ENCODE measurements at places on chromosomes 4 and X.
A peak's percentile ranks its signal among the peaks of the same experiment; 100 is the strongest.

DNA sequence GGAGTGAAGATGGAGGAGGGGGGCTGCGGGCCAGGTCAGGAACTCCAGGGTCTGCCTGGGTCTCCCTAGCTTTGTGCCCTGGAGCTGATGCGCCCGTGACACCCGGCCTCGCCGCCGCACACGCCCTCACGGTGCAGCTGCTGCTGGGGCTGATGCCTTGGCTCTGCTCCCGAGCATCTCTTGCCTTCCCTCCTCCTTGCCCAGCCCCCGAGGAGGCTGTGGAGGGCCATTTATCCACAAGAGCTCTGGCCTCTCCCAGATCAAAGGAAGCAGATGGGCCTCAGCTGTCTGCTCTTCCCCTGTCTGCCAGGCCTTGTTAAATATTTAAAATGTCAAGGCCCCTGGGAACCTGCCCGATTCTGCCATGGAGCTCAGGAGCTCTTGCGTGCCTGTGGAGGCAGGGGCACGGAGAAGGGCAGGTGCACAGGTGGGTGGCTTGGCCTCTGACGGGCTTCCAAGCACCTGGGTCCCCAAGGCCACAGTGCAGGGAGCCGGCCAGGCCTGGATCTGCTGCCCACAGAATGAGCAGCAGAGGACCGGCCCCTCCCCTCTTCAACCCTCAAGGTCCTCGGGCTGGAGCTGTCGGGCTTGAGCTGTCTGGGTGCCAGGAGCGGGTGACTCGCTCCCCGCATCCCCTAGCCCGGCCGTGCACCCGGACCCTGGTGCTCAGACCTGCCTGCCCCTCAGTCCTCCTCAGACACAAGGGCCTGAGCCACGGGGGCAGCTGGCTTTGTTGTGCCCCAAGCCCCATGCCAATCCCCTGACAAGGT lies 20.3 kb downstream of the ATP2B3 start:
- DNase-seq, result no peak

DNA sequence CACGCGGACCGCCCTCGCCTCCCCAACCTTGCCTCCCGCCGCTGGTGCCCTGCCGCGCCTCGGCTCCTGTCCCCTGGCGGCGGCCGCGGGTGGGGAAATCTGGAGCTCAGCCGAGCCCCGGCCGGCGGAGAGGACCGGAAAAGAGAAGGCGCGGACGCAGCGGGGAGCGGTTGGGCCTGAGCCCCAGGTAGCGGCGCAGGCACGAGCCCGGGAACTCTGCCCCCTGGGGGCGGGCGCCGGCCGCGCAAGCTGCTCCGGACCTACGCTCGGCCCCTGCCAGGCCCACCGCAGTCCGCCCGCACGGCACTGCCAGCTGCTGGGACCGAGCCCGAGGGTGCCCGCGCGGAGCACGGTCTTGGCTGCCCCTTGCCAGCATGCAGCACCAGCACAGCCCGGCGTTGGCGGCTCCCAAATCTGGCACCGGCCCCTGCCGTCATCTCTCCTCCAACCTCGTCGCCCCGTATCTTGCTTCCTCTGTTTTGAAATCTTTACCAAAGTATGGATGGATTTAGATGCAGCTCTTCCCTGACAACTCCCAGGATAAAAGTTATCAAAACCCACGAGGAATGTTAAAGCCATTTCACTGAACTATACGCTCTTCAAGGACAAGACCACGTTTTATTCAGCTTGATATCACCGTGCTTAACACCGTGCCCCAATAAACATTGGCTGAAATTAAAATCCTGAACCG lies at the start of gene PRSS12:
PRSS12 (minus strand) TSS at position 161 of the 691 bp plus-strand sequence. CDS start 283 bp downstream, outside the sequence.
- DNase-seq, result peak; percentile 88

- no peak for DNase-seq
Measured at GRCh38 chr4:146469022-146469421, 52.7 kb downstream of the SLC10A7 start.

DNA sequence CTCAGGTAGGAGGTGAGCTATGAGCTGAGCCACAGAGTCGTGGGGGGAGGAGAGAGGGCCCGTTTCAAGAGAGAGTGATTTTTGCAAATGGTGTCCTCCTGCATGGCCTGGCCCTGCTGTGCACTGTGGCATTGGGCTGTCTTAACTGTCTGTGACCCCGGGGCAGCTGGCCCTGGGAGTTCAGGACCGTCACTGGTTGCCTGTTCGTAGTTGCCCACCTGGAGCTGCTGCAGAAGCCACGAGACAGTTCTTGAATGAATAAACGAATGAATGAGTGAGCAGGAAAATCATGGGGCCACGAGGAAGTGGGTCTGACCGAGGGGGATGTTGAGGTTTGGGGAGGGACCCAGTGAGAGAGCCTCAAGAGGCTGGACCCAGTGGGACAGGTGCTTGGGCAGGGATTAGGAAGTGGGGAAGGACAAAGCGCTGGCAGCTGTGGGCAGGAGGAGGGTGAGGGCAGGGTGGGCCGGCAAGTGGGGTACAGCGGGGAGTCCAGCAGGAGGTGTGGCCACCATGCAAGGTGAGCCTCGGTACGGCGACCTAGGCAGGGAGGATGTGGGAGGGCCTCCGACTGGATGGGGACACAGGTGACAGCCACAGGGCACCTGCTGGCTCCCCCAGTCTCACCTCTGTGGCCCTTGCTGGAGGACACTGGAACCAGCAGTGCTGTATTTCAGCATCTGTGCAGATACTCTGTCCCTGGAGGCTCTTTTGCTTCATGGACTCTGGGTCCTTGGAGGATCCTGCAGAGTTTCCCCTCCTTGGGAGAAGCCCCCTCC lies 10.2 kb downstream of the RGS12 start:
- peak; percentile 58 for DNase-seq

DNA sequence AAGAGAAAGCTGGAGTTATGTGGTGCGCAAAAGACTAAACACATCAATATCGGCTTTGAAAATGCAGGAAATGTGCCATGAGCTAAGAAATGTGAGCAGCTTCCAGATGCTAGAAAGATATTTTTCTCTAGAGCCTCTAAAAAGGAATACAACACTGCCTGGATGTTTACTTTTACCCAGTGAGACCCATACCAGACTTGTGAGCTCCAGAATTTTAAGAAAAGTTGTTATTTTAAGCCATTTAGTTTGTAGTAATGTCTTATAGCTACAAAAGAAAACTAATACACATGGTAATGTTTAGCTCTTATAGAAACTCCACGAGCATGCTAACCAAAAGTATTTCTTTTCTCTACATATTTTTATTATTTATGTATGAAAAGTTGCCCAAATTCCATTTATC lies 1389.4 kb downstream of the C4orf33 start:
- DNase-seq, result no peak

- DNase-seq, result no peak
Measured at GRCh38 chr4:507745-508512, 8.9 kb downstream of the PIGG start.

- no peak for DNase-seq
Measured at GRCh38 chr4:40193016-40193571, 3.7 kb upstream of the RHOH start.

DNA sequence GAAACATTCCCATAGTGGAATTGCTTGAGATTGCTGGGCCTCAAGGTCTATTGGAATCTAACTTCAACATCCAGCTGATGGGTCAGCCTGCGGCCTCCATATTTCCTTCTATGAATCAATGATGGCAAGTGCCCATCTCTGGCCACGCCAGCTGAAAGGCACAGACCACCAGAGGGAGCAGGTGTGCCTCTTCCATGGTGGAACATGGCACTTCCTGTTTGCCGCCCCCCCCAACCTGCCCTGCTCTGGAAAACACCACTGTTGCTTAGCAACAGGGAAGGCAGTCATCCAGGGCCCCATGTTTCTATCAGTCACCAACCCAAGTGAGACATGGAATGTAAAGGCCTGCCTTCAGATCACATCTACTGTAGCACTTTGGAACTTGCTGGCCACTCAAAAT lies 11.6 kb downstream of the PAGE4 start:
- peak; percentile 71 for DNase-seq

DNA sequence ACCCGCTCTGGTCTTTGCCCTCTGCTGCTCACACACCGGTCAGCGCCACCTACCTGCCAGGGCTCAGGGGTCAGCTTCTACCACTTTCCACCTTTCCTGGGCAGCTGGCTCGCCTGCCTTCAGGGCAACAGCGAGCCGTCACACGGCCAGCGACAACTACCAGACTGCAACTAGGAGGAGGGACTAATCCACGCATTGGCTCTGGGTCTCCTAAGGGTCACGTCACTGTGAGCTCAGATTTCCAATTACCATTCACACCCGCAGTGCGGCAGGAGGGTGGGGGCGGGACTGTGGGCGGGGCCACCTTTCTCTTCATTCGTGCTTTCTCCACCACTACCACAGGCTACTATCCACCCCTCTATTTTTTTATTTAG lies at the start of gene BEX5:
BEX5 (minus strand) TSS at position 172 of the 374 bp plus-strand sequence. CDS start 1,712 bp downstream, outside the sequence.
- peak; percentile 78 for DNase-seq

- no peak for DNase-seq
Measured at GRCh38 chrX:6279277-6279909, 50.7 kb upstream of the NLGN4X start.

DNA sequence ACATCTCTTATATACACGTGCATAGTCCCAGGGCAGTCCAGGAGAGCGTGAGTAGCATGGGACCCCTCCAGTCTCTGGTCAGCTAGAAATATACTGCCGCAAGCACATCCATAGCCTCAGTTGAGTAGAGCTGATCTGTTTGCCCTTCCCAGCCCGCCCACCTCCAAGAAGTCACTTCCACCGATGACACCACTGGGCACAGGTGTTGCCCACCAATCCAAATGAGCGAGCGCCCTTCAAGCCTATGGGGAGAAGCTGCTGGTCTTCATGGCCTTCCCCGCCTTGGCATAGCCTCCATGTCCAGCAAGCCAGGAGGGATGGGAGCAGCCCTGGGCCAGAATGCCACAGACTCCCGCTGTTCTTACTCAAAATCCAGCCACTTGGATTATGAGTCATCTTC lies 10.2 kb downstream of the DUSP9 start:
- no peak for DNase-seq

- no peak for DNase-seq
Measured at GRCh38 chr4:79585834-79586233, 177.8 kb upstream of the GK2 start.

DNA sequence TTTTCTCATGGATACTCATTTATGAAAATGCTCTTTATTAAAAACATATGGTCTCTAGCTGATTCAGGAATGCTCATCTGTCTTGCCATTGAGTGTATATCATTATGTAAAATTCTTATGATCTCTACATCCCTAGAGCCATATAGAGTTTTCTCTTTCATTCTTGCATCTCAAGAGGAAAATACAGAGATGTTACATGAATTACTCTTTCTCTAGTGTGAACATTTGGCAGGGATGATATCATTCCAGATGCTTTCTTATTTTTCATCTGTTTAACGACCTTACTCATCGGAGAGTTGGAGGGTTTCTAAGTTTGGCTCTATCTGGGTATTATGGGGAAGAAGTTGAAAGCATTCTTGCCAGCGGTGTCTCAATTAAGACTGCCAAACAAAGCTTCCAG lies 202.9 kb upstream of the SLC7A11 start:
- DNase-seq, result no peak

DNA sequence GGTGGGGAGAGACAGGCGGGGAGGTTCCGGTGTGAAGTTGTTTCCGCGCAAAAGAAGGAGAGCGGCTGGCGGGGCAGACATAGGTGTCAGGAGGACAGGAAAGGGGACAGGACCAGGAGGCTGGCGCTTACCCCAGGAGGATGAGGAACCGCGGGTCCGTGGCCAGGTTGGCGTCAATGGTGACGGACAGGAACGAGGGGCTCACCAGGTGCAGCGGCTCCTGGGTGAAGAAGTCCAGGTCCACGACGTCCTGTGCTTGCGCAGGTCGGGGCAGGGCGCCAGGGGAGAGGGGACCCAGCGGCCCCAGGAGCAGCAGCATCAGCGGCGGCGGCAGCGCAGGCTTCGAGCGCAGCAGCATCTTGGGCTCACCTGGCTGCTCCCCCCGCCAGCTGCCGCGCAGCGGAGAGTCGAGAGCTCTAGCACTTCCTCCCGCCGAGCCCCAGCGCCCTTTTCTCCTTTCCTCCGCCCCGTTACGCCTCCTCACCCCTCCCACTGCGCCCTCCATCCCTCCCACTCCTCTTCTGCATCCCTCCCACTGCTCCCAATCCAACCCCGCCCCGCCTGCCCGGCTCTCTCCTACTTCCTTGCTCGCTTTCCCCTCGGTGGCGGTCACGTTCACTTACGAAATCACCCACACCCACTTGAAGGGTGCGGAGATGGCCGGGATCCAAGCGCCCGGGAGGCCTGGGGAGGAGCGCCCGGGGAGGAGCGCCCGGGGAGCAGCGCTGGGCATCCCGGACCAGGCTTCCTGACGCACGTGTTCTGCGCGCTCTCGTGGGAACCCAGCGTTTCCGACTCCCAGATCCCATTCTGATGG lies at the start of gene HPSE:
HPSE (minus strand) TSS at position 424 of the 817 bp plus-strand sequence; CDS start at position 358, 66 bp downstream.
- peak; percentile 95 for DNase-seq

GRCh38 chr4:149595500-149595899 lies 220.1 kb downstream of the IQCM start:
- DNase-seq, result no peak

- no peak for DNase-seq
Measured at GRCh38 chr4:23945451-23946017, 55.7 kb upstream of the PPARGC1A start.

GRCh38 chr4:76984788-76985211 lies 35.2 kb downstream of the SEPTIN11 start:
- DNase-seq, result no peak

DNA sequence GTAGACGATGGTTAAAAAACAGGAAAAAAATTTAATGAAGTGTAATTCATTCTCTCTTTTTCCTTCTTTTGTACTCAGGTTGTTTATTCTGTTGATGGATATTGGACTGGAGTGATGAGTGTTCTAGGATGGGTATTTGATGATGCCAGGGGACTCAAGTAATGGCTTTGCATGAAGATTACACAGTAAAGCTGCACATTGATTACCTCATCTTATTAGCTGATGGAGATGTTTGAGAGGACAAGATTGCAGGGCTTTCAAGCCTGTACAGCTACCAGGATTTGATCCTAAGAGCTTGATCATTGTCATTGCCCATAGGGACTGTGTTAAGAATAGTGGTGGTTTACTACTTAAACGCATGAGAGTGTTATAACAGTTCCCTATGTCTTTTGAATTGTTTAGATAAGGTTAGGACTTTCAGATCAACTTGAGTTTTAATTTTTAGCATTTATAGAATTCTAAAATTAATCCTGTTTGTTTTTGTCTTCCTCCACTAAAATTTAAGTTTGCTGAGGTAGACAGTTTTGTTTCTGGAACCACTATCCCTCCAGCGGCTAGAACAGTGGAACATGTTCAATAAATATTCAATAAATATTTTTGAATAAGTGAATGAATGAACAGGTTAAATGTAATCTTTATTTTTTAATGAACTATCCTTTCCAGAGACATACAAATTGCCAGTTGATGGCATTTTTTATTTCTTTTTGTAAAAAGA lies 58.2 kb downstream of the GAB1 start:
- DNase-seq, result no peak

- no peak for DNase-seq
Measured at GRCh38 chr4:78131403-78131802, 74.3 kb downstream of the FRAS1 start.

DNA sequence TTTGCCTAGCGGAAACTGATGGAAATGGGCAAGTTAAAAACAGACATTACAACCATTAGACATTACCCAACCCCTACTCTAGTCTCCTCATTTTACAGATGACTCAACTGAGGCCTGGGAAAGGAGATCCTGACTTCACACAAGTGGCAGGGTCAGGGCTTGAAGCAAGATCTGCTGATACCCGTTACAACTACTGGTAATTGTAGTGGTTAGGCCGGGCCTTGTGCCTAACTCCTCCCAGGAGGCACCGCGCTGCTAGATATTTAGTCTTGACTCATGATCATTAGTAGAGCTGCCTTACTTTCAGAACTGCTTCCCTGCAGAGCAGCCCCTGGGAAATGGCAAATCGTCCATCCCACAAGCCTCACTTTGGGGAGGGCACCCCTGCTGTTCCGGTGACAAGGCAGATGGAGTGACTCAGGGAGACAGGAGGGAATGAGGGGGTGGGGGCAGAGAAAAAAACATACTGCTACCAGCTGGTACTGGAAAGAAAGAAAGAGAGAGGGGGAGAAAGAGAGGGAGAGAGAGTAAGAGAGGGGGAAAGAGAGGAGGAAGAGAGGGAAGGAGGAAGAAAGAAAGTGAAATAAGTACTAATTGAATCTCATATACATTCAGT lies 12.2 kb downstream of the ARHGEF6 start:
- DNase-seq, result no peak
